ENCODE measurements at places on chromosomes 5 and 9.

DNA sequence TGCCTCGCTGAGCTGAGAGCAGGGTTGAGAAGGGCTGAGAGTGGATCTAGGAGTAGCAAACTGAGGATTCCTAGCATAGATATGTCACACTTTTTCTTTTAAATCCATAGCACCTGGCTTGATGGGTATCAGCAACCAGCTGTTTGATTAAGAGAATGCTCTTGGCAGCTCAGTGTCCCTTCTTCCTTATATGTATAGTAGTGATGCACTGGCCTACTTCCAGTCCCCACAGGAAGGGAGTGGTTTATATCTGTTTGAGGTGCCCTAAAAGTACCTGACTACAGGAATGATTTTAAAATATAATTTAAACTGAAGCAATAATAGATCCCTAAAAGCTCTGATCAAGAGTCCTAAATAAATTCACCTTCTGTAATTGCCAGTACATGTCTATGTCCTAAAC is 546.8 kb upstream of the ZNF608 start:
- no peak for DNase-seq

DNA sequence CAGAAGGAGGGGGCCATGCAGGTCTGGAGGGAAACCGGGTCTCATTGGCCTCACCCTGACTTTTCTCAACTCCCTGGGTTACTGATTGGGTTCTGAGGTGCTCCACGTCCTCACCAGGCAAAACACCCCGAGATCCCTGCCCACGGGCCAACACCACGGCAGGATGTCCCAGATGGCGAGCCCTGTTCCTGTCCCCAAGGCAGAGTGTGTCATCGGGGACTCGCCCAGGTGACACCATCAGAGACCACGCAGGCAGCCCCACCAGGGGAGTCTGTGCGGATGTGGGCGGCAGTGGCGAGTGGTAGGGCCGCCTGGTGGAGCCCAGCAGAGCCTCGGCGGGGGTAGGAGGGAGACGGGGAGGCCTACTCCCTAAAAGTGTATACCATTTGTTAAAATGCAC is 59.0 kb upstream of the UBAC1 start:
- no peak for DNase-seq

- no peak for DNase-seq
These were observed 122.2 kb upstream of the ZNF608 start for GRCh38 chr5:124868676-124869075.

GRCh38 chr5:1564182-1564748 is 40.5 kb upstream of the LPCAT1 start:
- no peak for DNase-seq

DNA sequence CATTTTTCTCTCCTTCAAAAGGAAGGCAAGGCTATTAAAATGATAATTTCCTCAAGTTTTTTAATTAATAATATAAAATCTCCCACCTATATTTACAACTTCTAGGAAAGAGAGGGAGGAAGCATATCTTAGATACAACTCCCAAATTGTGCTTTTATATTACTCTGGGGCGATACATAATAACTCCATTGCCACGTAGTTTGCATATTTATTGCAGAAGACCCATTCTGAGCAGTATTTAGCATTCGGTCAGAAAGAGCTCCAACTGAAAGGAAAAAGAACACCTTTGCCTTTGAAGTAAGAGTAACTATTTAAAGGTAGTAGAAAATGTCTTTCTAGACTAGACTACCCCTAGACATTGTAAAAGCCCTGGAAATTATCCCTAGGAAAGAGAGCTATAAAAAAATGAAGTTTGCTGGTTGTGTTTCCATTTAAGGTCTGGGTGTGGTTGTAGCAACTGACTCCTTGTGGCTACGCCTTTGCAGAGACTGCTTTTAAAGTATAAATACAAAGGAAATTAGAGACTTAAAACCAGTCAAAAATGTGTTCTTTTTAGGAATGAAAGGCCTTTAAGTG is 566.1 kb downstream of the ZNF608 start:
- no peak for DNase-seq
